ENCODE measurements at places on chromosomes 2 and 18. TPM values are rescaled to one million over a fixed set of nuclear protein-coding genes. Genes with fewer than 3 reads are reported as not detected.

The TBC1D8 gene
- 0.67 TPM for total RNA-seq

The SETBP1 gene
- total RNA-seq = 2.7 TPM

The MC2R gene
- not detected for total RNA-seq

The MRPL44 gene
- 28.1 TPM for total RNA-seq

The LINC00305 gene
- not detected for total RNA-seq
